ENCODE measurements at places on chromosomes 11 and 22.

DNA sequence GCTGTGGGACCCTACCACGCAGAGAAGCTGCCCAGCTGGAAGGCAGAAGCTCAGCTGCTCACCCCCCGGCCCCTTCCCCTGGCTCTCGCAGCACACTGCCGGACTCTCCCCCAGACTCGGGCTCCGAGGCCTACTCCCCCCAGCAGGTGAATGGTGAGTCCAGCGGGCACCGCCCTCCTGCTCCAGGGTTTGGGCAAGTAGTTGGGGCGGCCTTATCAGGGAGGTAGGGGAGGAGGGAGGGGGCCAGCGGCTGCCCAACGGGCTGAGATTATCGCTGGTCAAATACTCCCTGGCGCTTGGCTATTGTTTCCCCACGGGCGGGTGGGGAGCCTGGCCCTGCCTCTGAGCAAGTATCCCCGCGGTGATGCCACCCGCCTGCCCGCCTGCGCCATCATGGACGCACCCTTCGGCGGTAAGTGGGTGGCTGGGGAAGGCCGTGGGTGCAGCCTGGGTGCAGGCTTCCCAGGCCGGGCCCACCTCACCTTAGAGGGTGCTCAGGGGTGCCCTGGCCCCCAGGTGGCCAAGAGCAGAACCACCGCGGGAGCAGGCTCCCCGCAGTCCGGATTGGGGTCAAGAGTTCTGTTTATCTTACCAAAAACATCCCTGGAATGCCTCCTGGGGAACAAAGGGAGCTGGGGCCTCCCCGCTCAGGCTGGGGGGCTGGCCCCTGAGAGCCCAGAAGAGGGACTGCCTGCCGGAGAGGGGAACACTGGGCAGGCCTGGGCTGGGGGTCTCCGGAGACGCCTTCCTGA is 16.9 kb downstream of the MYRF start:
- DNase-seq: no peak

DNA sequence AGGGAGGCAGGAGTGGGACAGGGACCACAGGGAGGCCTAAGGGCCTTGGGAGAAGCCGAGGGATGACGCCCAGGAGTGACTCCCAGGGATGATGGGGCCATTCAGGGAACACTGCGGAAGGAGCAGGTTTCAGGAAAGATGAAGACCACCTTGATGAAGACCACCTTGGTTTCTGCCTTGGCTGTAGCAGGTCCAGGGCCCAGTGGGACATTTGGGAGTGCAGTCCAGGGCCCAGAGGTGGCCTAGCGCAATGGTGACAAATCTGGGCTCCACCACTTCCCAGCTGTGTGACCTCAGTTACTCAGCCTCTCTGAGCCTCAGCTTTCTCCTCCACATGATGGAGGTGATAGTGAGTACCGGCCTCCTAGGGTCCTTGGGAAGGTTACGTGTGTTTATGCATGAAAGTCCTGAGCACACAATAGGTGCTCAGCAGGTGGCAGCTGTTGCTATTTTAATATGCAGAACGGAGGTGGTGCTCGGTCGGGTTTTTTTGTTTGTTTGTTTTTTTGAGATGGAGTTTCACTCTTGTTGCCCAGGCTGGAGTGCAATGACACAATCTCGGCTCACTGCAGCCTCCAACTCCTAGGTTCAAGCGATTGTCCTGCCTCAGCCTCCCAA is 770 bp downstream of the TSGA10IP start:
- no peak for DNase-seq

DNA sequence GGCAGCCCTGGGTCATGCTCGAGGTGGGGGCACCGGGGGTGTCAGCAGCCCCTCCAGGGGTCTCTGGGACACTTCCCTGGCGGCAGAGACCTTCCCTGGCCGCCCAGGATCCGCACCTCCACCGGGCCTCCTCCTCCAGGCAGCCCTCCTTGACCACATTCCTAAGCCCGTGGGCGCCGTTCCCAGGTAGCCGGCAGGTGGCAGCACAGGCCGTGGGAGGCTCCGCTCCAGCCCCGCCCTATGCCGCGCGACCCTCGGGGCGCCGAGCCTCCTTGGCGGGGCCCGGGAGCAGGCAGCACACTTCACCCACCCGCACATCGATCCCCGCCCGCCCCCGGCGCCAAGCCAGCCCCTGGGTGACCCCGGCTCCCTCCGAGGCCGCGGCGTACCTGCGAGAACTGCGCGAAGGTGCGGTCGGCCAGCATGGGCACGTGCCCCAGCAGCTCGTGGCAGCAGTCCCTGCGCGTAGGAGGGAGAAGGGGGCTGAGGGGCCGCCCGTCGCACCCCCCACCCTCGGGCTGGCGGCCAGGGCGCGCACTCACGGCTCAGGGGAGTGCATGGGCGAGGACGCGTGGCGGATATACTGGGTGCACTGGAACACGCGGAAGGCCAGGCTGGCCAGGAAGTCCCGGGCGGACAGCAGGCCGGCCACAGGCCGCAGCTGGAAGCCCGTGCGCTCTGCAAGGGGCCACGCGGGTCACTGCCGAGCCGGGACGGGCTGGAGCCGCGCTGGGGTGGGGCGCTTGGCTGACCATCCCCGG is 5.3 kb upstream of the INS start:
- no peak for DNase-seq

DNA sequence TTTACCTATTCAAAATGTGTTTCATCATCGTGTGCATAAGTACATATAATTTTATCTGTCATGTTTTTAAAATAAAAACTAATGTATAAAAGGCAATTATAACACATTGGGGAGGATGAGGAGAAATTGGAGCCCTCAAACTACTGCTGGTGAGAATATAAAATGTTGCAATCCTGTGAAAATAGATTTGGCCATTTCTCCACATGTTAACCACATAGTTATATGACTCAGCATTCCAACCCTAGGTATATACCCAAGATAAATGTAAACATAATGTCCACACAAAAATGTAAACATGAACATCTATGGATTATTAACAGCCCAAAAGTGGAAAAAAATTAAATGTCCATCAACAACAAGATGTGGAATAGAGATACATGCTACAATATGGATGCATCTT is 928.0 kb upstream of the FAT3 start:
- no peak for DNase-seq

- no peak for DNase-seq
These were observed at the start of gene SLC15A3 for GRCh38 chr11:60951904-60952741. Gene SLC15A3, minus strand, starts transcription at chr11:60952176. Its CDS starts 625 bp downstream, at chr11:60951551.

DNA sequence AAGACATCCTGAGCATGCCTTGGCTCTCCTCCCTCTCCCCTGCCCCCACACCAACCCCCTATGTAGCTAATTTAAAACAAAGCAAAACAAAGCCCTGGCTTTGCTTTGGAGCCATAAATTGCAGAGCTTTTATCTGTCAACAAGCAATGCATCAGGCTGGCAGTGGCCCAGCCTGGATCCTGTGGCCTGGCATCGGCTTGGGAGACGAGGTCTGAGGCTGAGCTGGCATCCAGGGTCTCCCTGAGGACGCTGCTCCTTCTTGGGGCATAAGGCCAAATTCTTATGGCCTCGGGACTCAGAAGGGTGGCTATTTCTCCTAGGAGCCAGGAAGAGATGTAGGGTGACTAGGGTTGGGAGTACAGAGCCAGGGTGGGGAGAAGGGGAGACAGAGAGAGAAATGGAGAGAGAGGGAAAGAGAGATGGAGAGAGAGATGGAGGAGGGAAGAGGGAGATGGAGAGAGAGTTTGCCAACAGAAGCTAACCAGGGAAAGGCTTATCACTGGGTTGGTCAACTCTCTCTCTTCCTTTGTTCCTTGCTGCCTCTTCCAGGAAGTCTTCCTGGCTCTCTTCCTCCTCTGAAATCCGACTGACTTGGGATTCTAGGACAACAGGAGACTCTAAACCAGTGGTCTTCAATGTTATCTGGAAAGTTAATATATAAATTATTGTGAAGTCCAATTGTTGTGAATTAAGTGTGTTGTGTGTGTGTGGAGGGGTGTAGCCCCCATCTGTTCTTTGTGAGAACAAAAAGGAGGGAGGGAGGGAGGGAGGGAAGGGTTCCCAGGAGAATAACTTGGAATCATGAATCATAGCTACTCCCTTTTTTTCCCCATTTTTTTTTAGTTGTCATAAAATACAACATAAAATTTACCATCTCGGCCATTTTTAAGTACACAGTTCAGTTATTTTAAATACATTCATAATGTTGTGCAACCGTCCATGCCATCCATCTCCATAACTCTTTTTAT is 29.1 kb downstream of the TSPAN18 start:
- no peak for DNase-seq

DNA sequence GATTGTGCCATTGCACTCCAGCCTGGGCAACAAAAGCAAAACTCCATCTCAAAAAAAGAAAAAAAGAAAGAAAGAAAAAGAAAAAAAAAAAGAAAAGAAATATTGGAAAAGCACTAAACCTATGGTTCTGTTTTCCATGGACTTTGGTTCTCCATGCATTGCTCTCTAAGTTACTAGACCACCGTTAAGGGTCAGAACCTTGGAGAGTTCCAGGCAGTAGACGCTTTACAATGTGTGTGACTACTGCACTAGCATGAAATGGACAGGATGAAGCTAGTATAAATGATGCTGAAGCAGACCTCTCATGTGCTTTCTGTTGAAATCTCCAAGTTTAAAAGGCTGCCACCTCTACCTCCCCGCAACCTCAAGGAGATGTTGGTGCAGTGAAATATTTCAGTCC is 63.5 kb downstream of the SIK2 start:
- no peak for DNase-seq

GRCh38 chr22:39336411-39336810 is 13.4 kb upstream of the SYNGR1 start:
- no peak for DNase-seq

DNA sequence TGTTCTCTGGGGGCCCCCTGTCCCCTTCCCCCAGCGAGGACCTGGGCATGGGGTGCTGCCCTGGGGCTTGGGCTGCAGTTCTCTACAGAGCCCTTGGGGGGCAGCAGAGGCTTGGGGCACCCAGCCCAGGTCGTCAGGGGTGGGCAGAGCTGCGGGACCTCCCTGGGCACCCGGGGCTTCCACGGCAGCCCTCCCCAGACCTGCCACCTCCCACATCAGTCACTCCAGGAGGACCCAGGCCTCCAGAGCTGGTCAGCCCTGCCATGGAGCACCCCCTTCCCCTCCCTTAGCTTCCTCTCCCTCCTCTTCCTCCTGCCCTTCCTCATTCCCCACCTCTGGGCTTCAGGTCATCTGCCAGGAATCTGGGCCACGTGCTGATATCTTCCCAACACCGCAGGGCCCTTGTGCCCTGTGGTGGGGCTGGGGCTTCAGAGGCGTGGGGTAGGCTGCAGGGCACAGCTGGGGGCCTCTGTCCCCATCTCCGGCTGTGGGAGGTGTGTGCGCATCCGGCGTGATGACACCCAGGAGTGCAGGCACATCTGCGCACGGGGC is 5.8 kb downstream of the TSPAN4 start:
- DNase-seq: peak; percentile 29

GRCh38 chr11:18707811-18708340 is 9.3 kb downstream of the TMEM86A start:
- no peak for DNase-seq

DNA sequence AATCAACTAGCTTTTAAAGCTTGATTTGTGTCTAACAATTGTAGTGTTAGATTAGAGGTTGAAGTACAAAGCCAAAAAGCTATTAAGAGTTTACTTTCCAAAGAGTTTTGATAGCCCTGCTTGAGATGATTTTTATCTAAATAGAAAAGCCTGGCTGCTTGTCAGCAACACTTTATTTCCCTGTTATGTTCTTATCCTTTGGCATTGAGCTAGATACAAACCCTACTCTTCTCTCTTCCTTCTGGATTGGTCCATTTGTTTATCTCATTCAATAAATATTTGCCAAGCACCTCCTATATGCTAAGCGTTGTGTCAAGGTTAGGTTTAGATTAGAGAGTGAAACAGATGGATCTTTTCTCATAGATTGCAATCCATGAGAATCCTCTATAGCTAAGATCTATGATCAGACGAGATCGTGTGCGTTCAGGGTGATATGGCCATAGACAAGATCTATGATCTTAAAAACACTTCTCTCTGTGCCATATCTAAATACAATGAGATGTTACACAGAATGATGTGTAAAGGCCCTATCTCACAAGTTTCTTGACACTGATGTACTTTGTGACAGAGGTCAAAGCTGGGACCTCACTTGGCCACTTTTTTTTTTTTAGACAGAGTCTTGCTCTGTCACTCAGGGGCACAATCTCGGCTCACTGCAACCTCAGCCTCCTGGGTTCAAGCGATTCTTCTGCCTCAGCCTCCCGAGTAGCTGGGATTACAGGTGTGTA is 57.8 kb downstream of the CTNND1 start:
- DNase-seq: no peak

GRCh38 chr11:72001834-72002591 is 3.3 kb downstream of the IL18BP start:
- no peak for DNase-seq

DNA sequence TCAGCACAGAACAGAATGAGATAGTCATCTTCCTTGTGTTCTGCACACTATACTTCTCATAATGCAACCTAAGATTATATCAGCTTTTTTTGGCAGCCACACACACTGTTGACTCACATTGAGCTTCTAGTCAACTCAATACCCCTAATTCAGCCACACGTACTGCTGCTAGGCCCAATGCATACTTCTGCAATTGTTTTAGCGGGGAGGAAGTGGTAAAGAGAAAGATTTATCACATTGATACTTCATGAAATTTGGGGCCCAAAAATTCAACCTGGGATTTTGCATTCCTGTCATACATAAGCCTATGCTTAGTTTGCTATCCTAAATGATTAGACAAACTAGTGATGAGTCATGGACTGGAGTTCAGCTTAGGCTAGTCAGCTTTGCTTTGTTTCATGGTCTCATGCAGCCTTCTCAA is 8.6 kb upstream of the UPB1 start:
- DNase-seq: no peak

DNA sequence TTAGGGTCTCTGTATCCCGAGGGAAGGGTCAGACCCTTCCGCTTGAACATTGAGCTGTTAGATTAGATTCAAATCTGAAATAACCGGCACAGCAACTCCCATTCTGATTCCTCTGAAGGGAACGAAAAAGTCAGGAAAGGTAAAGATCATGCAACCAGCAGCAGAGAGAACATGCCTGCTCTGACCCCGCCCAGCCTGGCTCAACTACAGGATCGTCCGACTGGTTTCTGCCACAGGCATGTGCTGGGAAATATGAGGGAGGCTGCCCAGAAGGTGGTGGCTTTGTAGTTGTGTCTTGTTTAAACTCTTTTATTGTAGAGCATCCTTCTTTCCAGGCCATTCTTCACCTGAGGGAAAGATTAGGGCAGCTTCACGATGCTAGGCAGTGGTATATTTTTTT is 5.0 kb upstream of the MTNR1B start:
- no peak for DNase-seq

DNA sequence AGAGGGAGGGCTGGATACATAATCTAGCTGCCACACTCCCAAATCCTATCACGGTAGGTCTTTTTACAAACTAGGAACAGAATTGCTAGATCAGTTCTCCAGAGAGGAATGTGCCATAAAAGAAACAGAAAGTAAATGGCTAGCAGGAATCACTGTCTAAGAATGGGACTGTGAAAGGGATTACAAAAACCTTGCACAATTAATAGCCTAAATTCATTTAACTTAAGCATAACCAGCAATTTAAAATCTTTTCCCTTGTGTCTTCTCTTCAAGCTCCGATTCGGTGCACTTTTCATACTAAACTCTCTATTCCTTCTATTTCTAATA is 35.2 kb downstream of the APOL5 start:
- no peak for DNase-seq

DNA sequence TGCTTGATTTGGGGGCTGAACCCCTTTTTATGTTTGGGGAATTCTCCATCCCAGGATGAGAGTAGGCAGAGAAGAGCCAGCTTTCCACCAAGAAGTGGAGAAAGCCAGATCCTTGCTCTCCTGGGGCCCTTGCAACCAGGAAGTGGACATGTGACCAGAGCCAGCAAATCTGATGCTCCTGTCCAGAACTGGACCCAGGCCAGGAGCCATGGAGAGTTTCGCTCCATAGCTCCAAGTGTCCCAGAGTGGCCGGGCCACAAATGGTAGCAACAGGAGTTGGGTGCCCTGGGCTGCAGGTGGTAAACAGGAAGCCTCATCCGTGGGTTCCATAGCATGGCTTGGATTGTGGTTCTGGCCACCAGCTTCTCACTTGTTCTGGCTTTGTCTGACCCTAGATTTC is 93.9 kb upstream of the CD82 start:
- DNase-seq: no peak

Measured in T1000 (cell line).